ENCODE measurements at places on chromosomes 1 and 21.

- no peak for DNase-seq
These were observed 421.2 kb downstream of the DPYD start for GRCh38 chr1:97499667-97500066.

DNA sequence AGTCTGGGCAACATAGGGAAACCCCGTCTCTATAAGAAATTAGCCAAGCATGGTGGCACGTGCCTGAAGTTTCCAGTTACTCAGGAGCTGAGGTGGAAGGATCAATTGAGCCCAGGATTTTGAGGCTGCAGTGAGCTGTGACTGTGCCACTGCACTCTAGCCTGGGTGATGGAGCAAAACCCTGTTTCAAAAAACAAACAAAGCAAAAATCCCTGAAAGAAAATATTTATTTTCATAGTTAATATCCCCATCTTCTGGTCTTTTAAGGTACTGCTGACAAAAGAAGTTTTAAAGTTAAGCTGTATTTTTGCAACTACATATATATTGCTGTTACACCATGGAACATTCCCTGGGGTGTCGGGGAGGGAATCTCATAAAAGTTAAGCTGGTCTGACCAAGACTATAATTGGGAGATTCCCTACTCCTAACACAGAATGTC, 26.0 kb downstream of the VAMP4 start:
- DNase-seq = no peak

- no peak for DNase-seq
These were observed at the start of gene PGLYRP4 for GRCh38 chr1:153348511-153349362. PGLYRP4 (minus strand) TSS chr1:153348841; CDS start chr1:153347932, 909 bp downstream.

DNA sequence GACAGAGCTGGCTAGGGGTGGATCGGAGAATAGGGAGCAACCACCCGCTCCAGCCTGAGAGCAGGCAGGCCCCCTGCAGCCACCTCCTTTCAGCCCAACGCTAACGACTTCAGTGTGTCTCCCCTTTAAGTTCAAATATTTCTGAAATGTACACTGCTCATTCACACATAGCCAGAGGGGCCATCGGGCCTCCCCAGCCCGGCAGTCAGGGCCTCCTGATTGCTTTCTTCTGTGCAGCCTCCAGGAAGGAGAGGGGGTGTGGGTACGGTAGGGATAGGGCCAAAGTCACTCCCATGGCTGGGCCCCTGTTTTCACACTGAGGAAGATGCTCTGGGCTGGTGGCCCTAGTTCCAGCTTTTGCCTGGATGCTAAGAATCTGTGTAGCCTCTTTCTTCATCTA, 64.8 kb downstream of the EPHB2 start:
- no peak for DNase-seq

GRCh38 chr1:10794724-10795275, 1.6 kb downstream of the CASZ1 start:
- DNase-seq = no peak

DNA sequence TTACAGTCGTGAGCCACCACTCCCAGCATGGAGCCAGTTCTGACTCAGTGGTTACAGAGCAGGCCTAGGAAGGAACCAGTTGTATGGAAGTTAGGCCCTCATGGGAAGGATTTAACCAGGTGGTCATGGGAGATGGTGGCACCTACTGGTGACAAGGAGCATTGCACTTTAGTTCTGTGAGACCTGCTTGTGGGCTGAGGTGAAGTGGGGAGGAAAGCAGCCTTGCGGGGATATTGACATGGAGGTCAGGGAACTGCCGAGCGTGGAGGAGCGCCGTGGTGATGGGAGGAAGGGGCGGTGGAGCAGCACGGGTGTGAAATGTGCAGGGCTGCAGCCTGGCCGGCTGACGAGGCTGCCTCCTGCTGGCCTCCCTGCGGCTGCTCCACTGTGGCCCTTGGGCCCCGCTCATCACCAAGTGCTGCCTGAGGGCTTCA, 100.4 kb downstream of the GALNT2 start:
- DNase-seq = peak; percentile 59

DNA sequence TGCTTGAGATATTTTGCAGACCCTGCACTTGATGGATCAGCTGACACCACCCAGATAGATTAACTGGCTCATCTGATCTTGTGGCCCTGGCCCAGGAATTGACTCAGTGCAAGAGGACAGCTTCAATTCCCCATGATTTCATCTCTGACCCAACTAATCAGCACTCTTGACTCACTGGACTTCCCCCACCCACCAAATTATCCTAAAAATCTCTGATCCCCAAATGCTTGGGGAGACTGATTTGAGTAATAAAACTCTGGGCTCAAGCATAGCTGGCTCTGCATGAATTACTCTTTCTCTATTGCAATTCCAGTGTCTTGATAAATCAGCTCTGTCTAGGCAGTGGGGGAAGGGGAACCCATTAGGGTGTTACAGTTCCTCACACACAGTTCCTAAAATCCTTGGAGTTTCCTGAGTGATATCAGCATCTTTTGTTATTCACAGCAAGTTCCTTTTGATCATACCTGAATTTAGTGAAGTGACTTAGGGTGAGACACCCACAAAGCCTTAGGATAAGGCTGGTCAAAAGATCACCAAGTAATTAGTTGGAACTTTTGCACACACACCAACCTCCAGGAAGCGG, 104.2 kb downstream of the COP1 start:
- no peak for DNase-seq

DNA sequence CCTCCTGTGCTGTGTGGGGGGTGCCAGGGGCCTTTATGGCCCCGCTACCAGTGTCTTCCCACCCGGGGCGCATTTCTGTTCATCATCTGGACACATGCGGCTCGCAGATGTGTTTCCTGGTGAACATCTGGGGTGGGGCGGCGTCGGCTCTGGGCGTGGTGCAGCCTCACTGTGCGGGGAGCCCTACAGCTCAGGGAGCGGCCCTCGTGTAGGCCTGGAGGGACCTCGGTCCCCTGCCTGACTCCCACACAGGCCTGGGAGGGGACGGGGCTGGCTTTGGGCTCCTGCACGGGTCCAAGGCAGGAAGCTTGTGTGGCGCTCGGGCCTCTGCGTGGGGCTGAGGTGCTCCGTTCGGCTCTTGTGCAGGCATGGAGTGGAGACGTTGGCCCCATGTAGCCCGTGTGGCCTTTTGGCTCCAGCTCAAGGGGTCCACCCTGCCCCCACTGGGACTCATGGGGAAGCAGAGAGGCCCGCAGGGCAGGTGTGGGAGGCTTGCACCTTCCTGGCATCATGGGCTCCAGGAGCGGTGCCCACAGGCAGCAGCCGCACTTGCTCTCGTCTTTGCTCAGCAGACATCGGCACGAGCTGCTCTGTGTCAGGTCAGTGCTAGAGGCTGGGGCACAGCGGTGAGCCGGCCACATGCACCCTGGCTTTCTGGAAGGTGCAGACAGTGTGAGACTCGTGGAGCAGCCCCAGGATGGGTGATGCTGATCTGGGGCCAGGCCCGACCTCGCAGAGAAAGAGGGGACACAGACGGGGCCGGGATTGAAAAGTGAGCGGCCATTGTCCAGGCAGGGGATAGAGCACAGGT, 90.1 kb upstream of the ACTRT2 start:
- no peak for DNase-seq

DNA sequence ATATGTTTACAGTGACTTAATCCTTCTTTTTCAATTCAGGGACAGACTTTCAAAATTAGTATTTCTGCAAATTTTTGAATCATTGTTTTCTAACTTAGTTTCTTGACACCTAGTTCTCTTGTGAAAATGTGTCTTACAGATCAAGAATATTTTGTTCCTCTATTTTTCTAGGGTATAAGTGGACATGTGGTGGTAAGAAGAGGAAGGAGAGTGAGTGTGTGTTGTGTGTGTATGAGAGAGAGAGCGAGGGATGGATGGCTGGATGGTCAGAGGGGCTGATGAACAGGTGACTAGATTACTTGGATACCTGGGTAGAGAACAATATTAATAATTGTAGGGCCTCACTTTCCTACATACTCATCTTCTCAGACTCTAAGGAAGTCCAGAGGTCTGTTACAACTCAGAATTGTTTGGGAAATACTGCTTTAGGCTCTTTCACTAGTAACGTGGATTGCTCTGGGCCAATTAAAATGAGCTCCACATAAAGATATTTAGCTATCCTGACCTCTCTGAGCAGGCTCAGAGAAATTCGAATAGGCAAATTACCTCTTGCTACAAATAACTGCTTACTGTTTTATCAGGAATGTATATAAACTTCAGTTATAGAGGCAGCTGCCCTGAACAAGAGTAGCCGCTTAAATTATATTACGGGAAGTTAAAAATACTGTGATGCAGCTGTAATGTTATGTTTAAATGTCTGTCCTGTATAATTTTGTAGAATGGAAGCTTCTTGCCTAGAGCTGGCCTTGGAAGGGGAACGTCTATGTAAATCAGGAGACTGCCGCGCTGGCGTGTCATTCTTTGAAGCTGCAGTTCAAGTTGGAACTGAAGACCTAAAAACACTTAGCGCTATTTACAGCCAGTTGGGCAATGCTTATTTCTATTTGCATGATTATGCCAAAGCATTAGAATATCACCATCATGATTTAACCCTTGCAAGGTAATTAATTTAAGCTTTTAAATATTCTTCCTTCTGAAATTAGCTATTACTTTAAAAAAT, 19.7 kb downstream of the GPSM2 start:
- no peak for DNase-seq

GRCh38 chr1:62175568-62176179, 19.0 kb upstream of the L1TD1 start:
- peak; percentile 16 for DNase-seq

DNA sequence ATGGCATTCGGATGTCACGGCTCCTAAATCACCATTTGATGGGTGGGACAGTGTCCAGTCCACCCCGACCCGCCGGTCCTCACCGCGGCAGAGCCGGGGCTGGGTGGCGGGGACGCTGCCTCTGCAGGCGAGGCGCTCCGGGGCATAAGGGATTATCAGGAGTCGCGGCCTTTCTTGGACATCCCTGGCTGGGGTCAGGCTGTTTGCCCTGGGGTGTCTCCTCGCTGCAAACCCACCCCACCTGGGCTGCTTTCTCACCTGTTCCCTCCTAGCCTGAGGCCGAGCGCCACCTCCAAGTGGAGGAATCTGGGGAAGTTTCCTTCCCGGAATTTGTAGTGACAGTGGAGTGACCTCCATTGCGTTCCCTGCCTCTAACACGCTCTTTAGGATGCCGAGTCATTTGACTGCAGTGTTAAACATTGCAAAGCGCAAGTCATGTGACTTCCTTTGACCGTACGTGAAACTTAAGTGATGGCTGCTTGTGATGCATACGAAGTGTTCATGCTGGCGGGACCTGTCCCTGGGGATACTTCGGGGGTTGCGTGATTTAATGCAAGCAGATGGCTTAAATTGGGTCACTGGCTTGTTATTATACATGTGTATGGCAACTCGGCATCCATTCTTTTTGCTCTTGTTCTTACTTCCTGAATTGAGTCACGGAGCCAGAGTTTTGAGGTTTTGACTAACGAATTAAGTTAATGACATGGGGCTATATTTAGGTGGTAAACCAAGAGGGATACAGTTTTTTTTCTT, 536 bp downstream of the LGALS8 start:
- DNase-seq = peak; percentile 77

DNA sequence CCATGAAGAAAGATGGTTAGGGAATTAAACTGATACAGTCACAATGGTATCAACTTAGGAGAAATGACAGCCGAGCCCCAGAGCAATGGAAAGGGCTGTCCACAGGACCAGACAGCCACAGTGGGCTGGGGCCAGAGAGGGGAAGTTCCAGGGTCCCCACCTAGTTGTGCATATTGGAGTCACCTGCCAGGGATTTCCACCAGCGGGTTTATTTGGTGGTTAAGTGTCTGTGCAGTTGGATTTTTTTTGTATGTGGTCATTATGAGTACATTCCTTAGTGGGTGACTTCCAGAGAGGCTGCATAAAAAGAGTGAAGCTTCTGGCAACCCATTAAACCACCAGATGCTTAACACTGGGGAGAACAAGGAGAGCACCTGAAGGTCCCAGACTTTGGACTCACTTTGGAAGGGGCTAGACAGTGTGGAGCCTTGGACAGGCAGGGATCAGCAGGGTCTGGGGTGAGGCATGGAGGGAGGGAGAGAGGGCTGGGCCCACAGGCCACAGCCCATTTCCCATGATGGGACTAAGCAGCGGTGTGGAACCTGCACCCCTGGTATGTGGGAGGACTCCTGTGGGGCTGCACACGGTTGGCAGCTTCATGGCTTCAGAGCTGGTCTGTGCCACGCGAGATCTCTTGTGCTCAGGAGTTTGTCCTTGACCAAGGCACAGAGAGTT, 7.8 kb upstream of the PTTG1IP start:
- DNase-seq = no peak

DNA sequence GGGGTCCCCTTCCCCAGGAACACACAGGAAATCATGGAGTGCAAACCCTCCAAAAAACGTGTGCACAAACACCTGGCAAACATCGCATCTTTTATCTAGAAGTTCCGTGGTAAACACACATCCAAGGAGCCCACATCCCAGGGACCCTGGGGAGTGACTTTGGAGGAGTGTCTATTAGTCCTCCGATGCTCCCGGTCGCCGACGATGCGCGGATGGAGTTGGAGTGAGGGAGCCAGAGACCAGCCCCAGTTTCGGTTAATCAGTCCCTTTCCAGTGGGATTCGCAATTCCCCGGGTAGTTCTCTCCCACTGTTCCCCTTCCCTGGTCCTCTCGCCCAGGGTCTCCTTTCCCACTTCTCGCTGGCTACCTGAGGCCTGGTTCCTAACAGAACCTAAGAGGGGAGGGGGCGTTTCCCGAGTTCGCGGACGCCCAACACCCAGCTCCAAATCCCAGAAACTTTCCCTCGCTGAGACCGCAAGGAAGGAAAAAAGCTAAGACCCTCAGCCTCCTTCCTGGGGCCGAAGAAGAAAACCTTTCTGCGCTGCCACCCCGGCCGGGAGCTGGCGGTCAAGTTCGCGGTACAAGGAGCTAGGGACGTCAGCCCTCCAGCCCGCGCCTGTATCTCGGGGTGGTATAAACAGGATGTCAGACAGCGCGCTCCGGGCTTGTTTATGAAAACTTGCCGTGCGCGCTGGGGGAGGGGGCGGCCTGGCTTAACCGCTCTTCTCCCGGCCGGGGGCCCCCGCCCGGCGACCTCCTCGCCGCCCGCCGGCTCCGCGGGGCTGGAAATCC, 787 bp downstream of the JAK1 start:
- no peak for DNase-seq
